Activated T-helper 2 cell treated with anti-CD3 and anti-CD28 coated beads, Interferon-gamma antibody, Interleukin-2, Interleukin-4, amounts not matched to agents 10 μg/mL and 5 μg/mL and 100 μg/mL, durations not matched to agents 14 hours and 24 hours and 36 hours (primary cell): ENCODE measurements at places on chromosomes 7 and 10. TPM values are rescaled to one million over a fixed set of nuclear protein-coding genes. Genes with fewer than 3 reads are reported as not detected.

DNA sequence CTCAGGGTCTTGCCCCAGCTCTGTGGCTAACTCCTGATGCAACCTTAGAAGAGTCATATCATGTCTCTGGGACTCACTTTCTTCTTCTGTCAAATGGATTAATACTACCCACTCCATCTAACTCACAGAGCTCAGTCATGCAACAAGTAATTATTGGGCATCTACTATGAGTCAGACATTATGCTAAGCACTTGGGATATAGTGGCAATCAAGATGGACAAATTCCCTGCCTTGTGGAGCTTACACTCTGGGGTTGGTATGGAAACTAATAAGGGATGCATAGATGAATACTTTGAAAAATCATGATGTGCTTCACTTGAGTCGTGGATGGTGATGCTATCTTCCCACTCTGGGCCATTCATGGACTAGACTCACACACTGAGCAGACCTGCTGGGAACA is 88.9 kb downstream of the KCNMA1 start:
- H3K27ac ChIP-seq: no peak overlapping the region
- H3K4me3 ChIP-seq: no peak overlapping the region
- no peaks in the 10 kb centered on the region for H3K27me3 ChIP-seq
- no peaks in the 10 kb centered on the region for H3K36me3 ChIP-seq

The PRSS1 gene
- not detected in 2 replicates for total RNA-seq

GRCh38 chr7:77800158-77800557 is 1.6 kb downstream of the PHTF2 start:
- DNase-seq: no peak
- peaks cover 45% of the 10 kb centered on the region for H3K36me3 ChIP-seq
- peak overlapping the region; percentile 96 for H3K4me3 ChIP-seq
- peaks cover 67% of the 10 kb centered on the region for H3K4me1 ChIP-seq
- peak overlapping the region; percentile 96 for H3K27ac ChIP-seq

DNA sequence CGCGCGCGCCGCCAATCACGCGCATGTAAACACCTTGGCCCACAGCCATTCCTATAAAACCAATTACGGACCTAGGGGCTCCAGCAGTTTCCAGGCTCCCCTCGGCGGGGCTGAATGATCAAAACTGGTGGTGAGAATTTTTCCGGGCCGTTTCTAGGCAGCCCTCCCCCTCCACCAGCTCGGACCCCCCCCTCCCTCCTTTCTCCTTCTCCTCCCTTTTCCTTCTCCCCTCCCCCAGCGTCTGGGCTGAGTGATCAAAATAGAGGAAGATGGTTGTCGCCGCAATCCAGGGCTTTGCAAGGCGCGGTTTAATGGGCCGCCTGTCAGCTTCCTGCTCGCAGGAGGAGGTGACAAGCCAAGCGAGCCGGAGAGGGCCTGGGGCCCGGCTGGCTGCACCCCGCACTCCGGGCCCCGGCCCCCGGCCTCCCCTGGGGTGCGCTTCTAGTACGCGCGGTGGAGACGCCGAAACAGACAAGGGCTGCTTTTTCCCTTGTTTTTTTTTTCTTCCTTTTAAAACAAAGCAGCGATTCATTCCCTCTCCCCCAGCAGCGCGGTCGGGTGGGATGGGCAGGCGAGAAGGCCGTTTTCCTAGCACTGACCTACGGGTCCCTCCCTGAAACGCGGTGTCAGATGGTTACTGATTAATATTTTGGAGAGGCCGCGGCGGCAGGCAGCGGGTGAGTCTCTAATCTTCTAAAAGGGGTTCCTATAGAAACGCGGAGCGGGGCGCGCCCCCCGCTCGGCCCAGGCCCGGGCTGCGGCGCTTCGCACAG is 528 bp upstream of the TNRC18 start:
- H3K27me3 ChIP-seq: peaks cover 46% of the 10 kb centered on the region
- H3K4me1 ChIP-seq: peaks cover 11% of the 10 kb centered on the region
- peak overlapping the region; percentile 79 for H3K4me3 ChIP-seq

DNA sequence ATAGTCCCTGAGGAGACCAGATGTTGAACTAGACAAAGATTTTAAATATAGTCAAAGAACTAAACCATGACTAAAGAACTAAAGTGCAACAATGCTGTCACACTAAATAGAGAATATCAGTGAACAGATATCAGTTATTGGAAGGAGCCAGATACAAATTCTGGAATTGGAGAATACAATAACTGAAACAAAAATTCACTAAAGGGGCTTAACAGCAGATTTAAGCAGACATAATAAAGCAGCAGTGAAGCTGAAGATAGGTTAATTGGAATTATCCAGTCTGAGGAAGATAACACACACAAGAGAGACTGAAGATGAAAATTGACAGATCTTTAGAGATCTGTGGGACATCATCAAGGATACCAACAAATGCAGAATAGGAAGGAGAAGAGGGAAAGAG is 10.4 kb downstream of the KPNA7 start:
- no peaks in the 10 kb centered on the region for H3K36me3 ChIP-seq
- peaks cover 2% of the 10 kb centered on the region for H3K27me3 ChIP-seq
- DNase-seq: no peak
- no peak overlapping the region for H3K27ac ChIP-seq

- no peaks in the 10 kb centered on the region for H3K36me3 ChIP-seq
- peaks cover 1% of the 10 kb centered on the region for H3K4me1 ChIP-seq
- DNase-seq: no peak
Measured at GRCh38 chr10:68572151-68572550, 12.0 kb downstream of the TET1 start.

The MSS51 gene
- total RNA-seq: 2.6 and 3.3 TPM in 2 replicates

GRCh38 chr10:79379512-79380124 is 32.3 kb downstream of the PPIF start:
- no peaks in the 10 kb centered on the region for H3K27me3 ChIP-seq
- H3K4me3 ChIP-seq: no peak overlapping the region
- peaks cover 2% of the 10 kb centered on the region for H3K4me1 ChIP-seq
- no peak overlapping the region for H3K27ac ChIP-seq

The GNGT1 gene
- not detected in 2 replicates for total RNA-seq

DNA sequence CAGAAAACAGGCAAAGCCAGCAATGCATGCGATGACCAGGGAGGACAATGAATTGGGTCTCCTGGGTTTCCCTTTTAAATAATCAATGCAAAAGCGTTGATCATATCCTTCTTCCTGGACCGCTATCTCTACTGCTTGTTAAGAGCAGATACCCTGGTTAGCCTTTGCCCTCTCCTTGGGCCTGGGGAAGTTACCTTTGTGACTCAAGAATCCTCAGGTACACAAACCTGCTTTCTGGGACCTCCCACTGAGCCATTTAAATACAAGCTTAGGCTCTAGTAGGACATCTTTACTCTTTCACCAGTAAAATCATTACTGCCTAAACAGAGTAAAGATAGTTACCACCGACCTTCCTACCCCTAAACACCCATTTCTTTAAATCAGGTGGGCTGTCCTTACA is 173.9 kb downstream of the WNT2 start:
- H3K36me3 ChIP-seq: no peaks in the 10 kb centered on the region
- H3K27me3 ChIP-seq: no peaks in the 10 kb centered on the region
- peaks cover 11% of the 10 kb centered on the region for H3K4me1 ChIP-seq
- no peak overlapping the region for H3K27ac ChIP-seq
- no peak overlapping the region for H3K4me3 ChIP-seq

- no peak overlapping the region for H3K27ac ChIP-seq
- H3K36me3 ChIP-seq: no peaks in the 10 kb centered on the region
- H3K4me1 ChIP-seq: peaks cover 10% of the 10 kb centered on the region
- no peak overlapping the region for H3K4me3 ChIP-seq
Measured at GRCh38 chr7:106599343-106599698, 61.6 kb downstream of the CCDC71L start.

DNA sequence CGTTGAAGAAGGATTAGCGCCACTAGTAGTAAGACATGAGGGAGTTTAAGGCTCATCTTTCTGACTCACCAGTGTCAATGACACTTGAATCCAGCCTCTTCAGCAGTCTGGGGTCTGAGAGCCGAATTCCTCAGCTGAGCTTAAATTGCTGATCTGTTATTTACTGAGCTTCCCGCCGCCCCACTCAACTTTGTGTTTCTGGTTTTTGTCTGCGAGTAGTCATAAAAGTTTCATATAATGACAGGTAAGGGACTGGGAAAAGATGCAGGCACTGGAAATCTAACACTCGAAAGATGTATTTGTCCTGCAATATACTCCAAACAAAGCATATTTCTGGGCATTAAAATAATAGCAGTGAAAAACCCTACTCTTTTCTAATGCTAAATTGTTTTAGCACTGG is 51.2 kb upstream of the RELN start:
- no peaks in the 10 kb centered on the region for H3K4me1 ChIP-seq
- DNase-seq: no peak
- peaks cover 4% of the 10 kb centered on the region for H3K27me3 ChIP-seq

GRCh38 chr7:27971171-27971812 is 209.3 kb downstream of the JAZF1 start:
- peaks cover 20% of the 10 kb centered on the region for H3K4me1 ChIP-seq
- no peak overlapping the region for H3K27ac ChIP-seq
- H3K36me3 ChIP-seq: no peaks in the 10 kb centered on the region
- H3K27me3 ChIP-seq: peaks cover 15% of the 10 kb centered on the region
- DNase-seq: no peak

DNA sequence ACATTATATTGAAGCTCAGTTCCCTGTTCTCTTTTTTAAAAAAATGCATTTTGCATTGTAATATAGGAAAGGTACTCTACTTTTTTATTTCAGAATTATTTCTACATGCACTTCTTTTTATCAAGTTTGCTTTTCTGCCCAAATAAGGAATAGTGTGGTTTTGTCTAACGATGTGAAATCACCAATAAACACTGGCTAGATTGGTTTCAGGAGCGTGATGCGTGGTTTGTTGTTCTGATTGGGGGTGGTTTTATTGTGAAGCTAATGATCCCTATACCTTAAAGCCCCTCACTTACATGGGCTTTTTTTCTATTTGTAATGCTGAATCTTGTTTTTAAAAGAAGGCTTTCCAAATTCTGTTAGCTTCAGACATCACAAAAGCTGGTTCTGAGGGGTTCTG is 17.6 kb downstream of the ENTPD7 start:
- DNase-seq: no peak
- peaks cover 13% of the 10 kb centered on the region for H3K4me1 ChIP-seq
- H3K27ac ChIP-seq: no peak overlapping the region
- no peaks in the 10 kb centered on the region for H3K27me3 ChIP-seq
- no peak overlapping the region for H3K4me3 ChIP-seq
